Placental epithelial cell (primary cell): ENCODE measurements at places on chromosomes 3 and 15. TPM values are rescaled to one million over a fixed set of nuclear protein-coding genes. Genes with fewer than 3 reads are reported as not detected.

TNFSF10 gene
- total RNA-seq, result not detected in 2 replicates

CCDC39 gene
- not detected in 2 replicates for total RNA-seq

RPSA gene
- 1,157 and 1,633 TPM in 2 replicates for total RNA-seq

PPP1R14D gene
- total RNA-seq, result not detected in 2 replicates

TNFAIP8L3 gene
- not detected in 2 replicates for total RNA-seq
